Urinary bladder (tissue), 4 donors: ENCODE measurements at places on chromosomes 3 and 15. TPM values are rescaled to one million over a fixed set of nuclear protein-coding genes. Genes with fewer than 3 reads are reported as not detected.

The ANKRD34C gene
- polyA plus RNA-seq, result not detected

The ZNF609 gene
- 15.0 TPM for polyA plus RNA-seq

The CISH gene
- 7.9 TPM for polyA plus RNA-seq

The ATP10A gene
- polyA plus RNA-seq, result 5.0 TPM

The GHSR gene
- not detected for polyA plus RNA-seq

The SLC22A14 gene
- polyA plus RNA-seq, result 0.09 TPM

The SQOR gene
- polyA plus RNA-seq, result 50.7 TPM

The EFHB gene
- 1.4 TPM for polyA plus RNA-seq

The DPH3 gene
- polyA plus RNA-seq, result 20.0 TPM

The SEMA3G gene
- 28.5 TPM for polyA plus RNA-seq

The CYP8B1 gene
- 0.10 TPM for polyA plus RNA-seq

The RBMS3 gene
- polyA plus RNA-seq, result 10.6 TPM

The TMEM40 gene
- polyA plus RNA-seq, result 7.0 TPM

The C3orf22 gene
- polyA plus RNA-seq, result not detected

The COL6A6 gene
- 0.04 TPM for polyA plus RNA-seq

The ARPP21 gene
- 0.08 TPM for polyA plus RNA-seq

The SLC2A2 gene
- polyA plus RNA-seq, result 0.09 TPM
